NCI-H510A treated with DMSO at 0.1 percent for 48 hours (cell line): ENCODE measurements at places on chromosomes 12 and 14.

- no peak for DNase-seq
These were observed 143.5 kb downstream of the SLC5A8 start for GRCh38 chr12:101066489-101066888.

GRCh38 chr14:29798811-29799210 is 128.8 kb downstream of the PRKD1 start:
- no peak for DNase-seq

- DNase-seq: no peak
These were observed 49.2 kb downstream of the EIF2S3B start for GRCh38 chr12:10554756-10555481.

- DNase-seq: no peak
These were observed 6.3 kb downstream of the RNF10 start for GRCh38 chr12:120540445-120540844.

GRCh38 chr12:77795699-77796098 is 35.0 kb upstream of the NAV3 start:
- no peak for DNase-seq

DNA sequence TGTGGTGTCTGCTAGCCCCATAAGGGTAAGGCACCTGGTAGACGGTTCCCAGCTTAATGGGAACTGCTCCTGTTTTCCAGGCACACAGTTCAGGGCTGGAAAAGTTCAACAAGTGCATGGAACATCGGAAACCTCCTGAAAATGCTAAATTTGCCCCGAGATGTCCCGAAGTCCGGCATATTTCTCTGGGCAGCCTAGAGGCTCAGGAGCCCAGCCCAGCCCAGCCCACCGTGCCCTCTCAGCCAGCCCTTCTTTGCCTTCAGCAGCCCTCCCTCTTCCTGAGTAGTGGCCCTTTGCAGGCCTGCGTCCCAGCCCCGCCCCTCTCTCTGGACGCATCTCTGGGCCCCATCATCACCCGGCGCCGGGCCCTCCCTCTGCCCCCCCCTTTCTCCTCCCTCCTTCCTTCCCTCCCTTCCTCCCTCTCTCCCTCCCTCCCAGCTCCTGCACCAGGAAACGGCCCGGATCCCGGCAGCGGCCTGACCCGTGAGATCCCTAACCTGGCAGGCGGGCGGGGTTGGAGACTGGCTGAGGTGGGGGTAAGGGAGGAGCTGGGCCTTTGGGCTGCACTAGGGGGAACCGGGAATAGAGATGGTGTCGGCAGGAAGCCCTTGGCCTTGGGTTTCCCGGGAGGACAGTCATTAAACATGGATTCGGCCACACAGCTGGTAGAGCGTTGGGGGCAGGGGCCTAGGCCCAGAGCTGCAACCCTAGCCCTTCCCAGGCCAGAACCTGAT is at the start of gene BCL2L2:
Gene BCL2L2 (plus strand): TSS at position 422 of the 734 bp plus-strand sequence. CDS start 935 bp downstream, outside the sequence.
- peak; percentile 93 for DNase-seq

DNA sequence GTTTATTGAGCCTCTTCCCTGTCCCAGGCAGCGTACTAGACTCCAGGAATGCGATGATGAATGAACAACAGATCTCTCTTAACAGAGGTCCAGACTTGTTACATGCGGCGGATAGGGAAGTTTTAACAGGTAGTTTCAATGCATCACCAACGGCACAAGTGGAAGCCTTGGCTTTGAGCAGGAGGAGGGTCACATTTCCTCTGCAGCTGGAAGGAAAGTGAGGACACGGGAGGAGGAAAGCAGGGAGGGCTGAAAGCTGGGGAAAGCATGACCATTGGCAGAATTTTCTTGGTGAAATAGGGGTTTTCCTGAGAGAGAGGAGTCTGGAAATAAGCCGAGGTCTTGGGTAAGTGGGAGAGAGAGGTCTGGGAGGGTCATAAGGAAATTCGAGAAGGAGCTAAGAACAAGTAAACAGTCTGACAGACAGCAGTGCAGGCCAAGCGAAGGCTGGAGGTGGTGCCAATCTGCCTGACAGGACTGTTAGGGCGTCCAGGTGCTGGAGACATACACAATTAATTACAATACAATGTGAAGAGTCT is 15.4 kb downstream of the BHLHE41 start:
- peak; percentile 86 for DNase-seq

DNA sequence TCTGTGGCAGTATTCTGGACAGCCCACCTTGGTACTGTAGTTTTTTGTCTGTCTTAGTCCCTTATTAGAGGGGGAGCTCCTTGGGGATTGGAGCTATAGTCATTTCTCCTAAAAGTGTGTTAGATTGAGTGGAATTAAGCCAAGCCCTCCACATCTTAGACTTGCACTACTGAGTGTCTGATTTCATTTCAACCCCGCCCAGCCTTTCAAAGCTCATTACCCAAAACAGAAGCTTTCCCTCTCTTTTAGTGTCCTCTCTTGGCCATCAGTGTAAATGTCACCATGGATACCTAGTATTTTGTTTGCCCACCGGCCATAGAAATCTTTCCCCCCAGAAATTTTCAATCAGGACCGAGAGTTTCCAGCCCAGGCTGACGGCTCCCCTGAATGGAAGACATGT is 74.5 kb downstream of the LRRC74A start:
- no peak for DNase-seq

DNA sequence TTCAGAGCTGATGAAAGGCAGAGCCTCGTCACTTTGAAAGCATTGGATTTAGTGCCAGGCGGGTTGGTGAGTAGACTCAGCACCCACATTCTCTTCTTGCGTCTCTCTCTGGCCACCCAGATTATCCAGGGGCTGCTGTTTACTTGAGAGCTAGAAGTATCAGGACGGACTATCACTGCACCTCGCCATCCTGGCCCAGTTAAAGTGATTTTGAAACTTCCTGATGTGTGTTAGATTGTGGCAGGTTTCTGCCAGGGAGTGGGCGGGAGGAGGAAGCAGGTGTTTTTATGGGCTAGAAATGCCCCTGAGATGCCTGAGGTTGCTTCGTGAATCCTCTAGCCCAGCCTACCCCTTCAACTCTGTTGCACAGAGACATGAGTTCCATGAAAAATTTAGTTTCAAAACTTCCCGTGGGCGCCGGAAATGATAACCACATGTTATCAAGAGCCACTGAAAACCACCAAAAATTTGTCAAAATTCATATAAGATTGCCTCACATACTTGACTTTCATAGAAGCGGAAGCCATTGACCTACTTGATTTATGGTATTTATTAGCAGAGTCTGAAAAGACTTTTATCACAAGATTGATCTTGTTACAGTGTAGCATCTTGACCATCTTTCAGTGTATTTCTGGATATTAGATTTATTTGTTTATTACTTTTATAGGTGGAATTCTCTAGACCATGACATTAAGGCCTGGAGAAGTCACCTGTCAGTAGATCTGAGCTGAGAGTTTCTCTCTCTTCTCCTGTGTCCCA is 466.0 kb downstream of the RAD51B start:
- no peak for DNase-seq

DNA sequence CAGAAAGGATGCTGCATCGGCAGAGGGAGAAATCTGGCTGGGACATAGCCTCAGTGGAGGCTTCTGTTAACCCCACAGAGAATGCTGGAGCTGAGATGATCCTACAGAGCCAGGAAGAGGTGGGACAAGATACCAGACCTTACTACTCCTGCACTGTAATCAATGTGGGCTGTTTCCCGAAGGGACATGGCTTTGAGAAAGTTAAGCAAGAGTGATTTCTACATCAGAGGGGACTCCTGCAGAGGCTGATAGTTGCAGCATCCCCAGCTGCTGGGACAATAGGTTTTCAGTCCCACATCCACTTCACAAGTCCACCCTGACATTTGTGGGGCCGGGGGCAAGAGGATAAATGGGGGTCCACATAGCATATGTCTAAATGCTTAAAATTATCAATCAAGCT is 22.5 kb upstream of the CMKLR1 start:
- no peak for DNase-seq

- no peak for DNase-seq
These were observed 101.4 kb upstream of the RTL1 start for GRCh38 chr14:101004954-101005353.

DNA sequence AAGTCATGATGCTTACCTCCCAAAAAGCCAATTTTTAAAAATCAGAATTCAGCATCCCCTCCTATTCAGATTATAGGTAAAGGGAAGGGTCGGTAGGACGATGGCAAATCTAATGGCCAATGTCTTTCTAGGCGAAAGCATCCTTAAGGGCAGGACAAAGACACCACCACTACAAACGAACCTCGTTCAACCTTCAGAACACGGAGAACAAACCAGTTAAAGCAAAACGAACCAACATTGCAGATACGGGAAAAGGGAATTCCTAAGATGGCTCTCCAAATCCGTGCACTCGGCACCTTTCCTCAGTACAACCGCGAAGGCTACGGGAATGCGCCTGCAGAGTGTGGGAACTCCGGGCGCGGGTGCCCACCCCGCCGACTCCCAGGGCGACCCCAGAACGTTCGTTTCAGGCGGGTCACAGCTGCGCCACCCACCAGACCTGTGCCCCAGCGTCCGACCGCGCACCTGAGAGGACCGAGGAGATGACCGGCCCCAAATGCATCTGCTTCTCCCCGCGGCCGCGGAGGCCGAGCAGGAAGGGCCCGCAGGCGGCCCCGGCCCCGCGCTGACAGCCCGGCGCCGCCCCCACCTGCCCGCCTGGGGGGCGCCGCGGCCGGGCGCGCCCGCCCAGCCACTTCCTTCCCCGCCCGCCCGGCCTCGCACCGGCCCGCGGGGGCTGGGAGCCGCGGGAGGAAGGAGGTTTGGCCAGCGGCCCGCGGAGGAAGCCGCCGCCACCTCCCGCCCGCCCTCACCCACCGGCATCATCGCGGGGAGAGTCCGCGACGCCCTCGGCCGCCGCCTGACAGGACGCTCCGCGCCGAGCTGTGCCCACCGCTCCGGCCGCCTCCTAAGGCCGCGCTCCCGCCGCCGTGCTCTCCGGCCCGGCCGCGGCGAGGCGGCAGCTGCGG is 578 bp downstream of the PPP1R13B start:
- no peak for DNase-seq

DNA sequence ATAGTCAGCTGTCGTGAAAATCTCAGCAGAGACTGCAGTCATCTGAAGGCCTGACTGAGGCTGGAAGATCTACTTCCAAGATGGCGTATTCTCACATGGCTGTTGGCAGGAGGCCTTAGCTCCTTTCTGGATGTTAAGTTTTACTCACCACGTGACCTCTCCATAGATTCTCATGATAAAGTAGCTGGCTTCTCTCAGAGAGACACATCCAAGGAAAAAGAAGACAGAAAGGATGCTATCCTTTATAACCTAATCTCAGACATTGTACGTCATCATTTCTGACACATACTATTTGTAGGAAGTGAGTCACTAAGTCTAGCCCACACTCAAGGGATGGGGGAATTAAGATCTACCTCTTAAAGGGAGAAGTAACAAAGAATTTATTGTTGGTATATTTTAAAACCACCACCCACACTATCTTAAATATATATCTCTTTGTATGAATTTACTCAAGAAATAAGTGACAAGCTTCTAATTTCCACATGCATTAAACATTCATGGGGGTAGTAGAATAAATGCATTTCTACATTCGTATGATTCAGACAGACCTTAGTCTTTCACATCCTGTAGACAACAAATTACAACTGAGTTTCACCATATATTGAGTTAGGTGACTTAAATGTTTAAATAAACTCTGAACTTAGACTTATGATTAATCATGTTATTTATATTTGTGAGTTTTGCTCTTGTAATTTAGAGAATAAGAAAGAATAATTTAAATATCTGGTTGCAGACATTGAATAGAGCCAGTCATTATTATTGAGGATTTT is 411.0 kb downstream of the LRIG3 start:
- no peak for DNase-seq

- DNase-seq: no peak
These were observed 48.1 kb upstream of the TMED10 start for GRCh38 chr14:75224561-75224960.

- DNase-seq: no peak
These were observed 437.4 kb downstream of the RMST start for GRCh38 chr12:97899956-97900355.

- no peak for DNase-seq
These were observed 56.7 kb downstream of the PPFIBP1 start for GRCh38 chr12:27580561-27581330.

GRCh38 chr14:75344411-75344810 is 65.8 kb downstream of the FOS start:
- no peak for DNase-seq

GRCh38 chr14:49959822-49960408 is 67.0 kb downstream of the ARF6 start:
- DNase-seq: peak; percentile 97

GRCh38 chr14:50773632-50774541 is 57.1 kb downstream of the NIN start:
- DNase-seq: peak; percentile 20

DNA sequence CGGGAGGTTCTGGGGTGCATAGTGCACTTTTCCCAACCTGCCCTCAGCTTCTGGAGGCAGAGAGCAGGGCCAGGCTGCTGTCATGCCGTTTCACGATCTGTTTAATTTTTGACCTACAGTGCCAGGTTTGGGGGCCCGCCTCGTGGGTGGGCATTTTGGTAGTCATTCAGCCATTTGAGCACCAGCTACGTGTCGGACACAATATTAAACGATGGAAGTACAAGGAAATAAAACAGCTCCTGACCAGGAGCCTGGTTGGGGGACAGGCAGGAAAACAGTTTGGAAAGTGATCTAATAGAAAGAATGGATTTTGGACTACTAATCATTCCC is 708 bp downstream of the FNTB start:
- no peak for DNase-seq

- no peak for DNase-seq
These were observed 188.5 kb downstream of the KIF26A start for GRCh38 chr14:104326848-104327247.

DNA sequence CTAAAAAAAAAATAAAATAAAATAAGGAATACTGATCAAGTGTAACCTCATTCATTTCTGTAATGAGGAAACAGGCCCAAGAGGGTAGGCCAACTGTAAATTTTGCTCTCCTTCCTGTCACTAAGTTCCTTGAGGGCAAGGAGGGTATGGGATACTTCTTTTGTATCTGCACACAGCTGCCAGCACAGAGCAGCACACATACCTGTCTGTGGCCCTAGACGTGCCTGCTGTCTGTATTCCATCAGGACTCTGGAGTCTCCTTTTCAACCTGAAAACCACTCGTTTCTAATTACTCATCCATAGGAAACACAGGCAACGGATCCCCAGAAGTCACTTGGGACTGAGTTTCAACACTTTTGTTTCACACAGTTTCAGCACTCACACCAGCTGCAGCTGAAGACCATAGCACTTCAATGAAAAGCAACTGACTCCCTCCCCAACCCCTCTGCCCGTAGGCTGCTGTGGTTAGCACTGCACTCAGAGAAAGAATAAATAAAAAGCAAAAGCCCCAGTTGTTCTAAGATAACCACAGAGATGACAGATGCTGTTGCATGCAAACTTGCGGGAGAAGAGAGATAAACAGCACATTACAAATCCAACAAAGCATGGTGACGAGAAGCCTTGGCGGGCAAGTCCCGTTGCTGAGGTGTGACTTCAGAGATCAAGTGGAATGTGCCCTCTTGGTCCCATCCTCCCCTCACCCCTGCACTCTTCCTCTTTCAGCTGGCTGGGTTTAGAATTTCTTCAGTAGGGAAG is 24.9 kb downstream of the CRACR2A start:
- no peak for DNase-seq

- no peak for DNase-seq
These were observed 292.6 kb upstream of the CAND1 start for GRCh38 chr12:66976526-66976925.

GRCh38 chr12:105559310-105559709 is 228.8 kb downstream of the C12orf75 start:
- no peak for DNase-seq
